Spinal cord (tissue), 10 donors: ENCODE measurements at places on chromosomes 7 and 10.
A peak's percentile ranks its signal among the peaks of the same experiment; 100 is the strongest.

DNA sequence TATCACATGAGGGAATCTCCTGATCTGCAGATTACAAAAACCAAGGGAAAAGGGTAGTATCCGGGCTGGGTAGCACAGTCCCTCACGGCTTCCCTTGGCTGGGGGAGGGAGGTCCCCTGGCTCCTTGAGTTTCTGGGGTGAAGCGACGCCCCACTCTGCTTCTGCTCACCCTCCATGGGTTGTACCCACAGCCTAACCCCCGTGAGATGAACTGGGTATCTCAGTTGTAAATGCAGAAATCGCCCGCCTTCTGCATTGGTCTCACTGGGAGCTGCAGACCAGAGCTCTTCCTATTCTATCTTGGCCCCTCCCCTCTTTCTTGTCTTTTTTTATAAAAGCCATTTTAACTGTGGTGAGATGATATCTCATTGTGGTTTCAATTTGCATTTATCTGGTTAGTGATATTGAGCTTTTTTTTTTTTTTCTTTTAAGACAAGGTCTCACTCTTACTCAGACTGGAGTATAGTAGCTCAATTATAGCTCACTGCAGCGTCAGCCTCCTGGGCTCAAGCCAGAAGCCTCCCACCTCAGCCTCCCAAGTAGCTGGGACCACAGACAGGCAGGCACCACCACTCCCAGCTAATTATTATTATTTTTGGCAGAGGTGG, 87.8 kb downstream of the ABCC2 start:
- DNase-seq = no peak

DNA sequence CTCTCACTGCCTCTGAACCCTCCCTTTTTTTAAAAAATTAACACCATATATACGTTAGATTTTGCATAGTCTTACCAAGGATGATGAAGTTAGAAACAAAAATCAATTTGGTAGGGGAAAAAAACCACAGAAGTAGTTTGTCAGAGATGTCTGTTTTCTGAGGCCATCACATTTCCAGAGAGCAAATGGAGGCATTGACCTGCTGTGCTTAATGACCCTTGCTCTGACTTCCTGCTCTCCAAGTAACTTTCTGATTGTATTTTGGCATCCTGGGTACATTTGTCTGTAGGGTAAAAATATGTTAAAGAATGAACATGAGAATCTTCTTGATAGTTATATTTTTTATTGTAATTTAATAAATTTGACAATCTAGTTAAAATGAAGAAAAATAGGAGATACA, 140.2 kb downstream of the LCOR start:
- DNase-seq = no peak

GRCh38 chr10:71395621-71396020, 1.1 kb upstream of the CDH23 start:
- DNase-seq = no peak

- DNase-seq = no peak
These were observed 11.8 kb downstream of the AVPI1 start for GRCh38 chr10:97675222-97675621.

- no peak for DNase-seq
These were observed 130.5 kb downstream of the ADCY1 start for GRCh38 chr7:45704683-45705016.

DNA sequence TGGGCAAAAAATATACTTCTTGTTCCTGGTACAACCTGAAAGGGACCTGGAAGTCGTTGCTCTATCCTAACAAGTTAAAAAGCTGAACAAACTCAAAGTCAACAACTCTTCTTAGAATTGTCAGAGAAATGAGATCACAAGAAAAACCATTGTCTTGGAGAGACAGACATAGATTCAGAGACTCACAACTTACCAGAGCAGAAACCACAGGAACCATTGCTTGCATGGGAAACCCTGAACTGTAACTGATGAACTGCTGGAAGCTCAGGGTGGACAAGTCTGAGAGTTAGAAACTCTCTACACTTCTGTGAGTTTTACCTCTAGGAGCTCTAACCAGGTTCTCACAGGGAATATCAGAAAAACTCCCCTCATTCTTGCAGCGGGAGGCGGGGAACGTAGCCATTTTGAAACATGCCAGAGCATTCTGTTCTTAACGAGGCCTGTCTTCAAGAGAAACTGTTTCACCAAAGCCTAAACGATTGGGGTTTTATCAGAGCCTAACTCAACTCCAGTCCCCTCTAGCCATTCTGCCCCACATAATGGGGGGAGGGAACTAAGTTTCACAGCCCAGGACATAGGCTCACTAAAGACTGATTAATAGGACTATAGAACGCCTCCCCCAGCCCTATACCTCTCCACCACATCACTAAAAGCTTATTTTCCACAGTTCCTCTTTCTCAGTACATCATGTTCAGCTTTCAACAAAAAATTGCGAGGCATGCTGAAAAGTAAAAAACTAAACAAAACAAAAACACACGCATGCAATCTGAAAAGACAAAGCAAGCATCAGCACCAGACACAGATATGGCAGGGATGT, 12.0 kb upstream of the GSDME start:
- DNase-seq = no peak

DNA sequence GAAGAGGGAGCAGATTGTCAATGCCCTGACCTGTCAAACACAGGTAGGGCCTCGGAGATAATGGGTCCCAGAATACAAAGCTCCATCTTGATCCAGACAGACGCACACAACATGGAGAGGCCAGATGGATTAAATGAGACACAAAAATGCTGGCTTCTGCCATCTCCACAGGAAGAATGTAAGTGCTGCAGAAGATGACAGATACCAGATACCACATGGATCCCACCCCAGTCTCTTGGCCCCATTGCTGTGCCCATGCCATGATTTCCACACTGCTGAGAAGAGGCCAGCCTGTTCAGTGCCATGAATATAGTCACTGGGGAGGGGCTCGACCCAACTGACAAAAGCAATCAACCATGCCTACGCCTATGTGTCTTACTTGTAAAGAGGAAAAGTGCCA, 487.9 kb downstream of the PARD3 start:
- no peak for DNase-seq

- DNase-seq = no peak
These were observed 618.6 kb downstream of the ZWINT start for GRCh38 chr10:55742487-55742886.

- no peak for DNase-seq
These were observed 492 bp upstream of the VCL start for GRCh38 chr10:73997461-73997786.

GRCh38 chr7:150402671-150403321, 23.7 kb downstream of the ZNF775 start:
- no peak for DNase-seq

- DNase-seq = no peak
These were observed 27.9 kb upstream of the CUL1 start for GRCh38 chr7:148670807-148671206.

- DNase-seq = peak; percentile 75
These were observed 238.0 kb upstream of the INHBA start for GRCh38 chr7:41940760-41941343.

GRCh38 chr10:35216303-35216905, 89.8 kb downstream of the CREM start:
- peak; percentile 63 for DNase-seq

DNA sequence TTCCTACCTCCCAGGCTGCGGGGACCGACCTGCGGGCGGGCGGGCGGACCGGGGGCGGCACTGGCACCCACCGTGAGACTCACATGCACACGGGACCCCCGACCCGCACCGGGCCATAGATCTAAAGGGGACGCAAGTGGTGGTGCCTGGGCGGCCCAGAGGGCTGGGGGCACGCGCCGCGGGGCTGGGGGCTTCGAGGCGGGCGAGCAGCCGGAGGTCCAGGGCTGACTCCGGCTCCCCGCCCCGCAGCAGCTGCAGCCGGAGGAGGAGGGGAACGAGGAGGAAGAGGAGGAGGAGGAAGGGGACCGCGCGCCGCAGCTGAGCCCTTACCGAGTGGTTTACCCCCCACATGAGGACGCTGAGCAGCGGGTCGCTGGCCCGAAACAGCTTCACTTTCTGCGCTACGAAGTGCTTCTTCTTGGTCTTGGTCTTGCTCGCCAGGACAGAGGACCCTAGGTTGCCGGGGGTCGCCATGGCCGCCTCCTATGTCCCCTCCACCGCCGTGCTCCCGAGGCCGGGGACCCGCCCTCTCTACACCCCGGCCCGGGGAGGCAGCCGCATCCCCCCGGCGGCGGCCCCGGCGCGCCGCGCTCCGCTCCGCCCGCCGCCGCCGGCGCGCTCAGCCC, 412 bp downstream of the PIP4K2A start:
- no peak for DNase-seq
